ENCODE measurements at places on chromosomes 16 and 17.

GRCh38 chr17:77810536-77810935, 148.0 kb upstream of the TNRC6C start:
- DNase-seq, result no peak

DNA sequence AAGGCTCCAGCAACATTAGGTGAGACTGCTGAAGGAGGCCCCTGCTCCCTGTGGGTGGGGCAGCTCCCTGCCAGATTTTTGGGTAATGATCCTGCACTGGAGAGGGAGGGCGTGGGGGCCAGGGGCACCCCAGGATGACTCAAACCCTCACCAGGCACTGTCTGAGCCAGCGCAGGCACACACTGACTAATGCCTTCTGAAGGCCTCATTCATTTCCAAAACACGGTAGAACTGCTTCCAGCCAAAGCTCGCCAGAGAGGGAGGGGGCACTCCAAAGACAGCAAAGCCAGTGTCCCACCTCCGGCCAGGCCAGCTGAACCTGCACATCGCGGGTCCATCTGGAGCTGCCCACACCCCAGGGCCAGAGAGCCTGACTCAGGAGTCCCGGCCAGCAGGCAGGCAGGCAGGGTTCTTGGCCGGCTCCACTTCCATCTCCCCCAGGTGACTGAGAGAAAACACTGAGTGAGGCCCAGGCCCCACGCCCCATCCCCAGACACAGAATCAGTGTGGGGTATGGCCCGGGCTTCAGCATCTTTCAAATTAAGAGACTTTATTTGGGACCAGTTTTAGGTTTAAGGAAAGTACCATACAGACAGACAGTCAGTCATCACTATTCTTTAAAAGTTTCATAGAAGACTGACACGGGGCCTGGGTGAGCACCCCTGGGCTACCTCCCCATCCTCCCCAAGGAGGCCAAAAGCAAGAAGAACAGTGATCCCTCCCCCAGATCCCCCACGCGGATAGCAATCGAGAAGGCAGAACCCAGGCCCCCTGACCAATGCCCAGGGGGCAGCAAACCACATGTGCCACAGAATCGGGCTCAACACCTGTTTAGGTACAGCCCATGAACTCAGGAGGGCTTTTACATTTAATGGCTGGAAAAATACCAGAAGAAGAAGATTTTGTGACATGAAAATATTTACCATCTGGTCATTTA, 2.3 kb downstream of the PIEZO1 start:
- DNase-seq, result no peak

- DNase-seq, result no peak
Measured at GRCh38 chr17:5444209-5444608, 5.3 kb upstream of the C1QBP start.

DNA sequence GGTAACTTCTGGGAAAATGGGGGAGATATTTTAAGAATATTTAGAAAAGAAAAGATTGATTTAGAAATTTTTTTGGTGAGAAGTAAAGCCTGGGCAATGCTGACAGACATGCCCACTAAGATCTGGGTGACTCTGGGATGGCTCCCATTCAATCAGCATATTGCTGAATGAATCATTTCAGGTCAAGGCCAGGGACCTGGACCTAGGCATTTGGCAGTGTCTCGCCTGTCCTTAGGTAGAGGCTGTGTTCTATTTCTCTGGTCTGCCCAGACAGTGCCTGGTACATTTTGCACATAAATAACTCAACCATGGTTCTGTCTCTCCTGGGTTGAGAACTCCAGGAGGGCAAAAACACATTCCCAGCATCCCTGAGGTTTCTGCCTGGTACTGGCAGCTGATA, 39.9 kb downstream of the SMPD3 start:
- no peak for DNase-seq

DNA sequence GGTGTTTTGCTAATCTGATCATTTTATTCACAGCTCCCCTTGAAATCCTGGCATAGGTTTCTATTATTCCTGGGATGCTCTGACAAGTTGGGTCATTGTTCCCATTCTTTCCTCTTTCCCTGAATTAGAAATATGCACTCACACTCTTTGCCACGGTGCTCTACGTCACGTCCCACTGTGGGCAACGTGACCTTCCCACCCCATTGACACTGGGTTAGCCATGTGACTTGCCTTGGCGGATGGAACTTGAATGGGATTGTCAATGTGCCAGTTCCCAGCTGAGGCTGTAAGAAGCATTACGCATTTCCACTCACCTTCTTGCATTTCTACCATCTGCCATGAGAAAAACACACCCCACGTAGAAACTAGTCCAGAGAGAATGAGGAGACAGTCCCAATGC, 492.4 kb downstream of the SHISA9 start:
- no peak for DNase-seq

GRCh38 chr17:78959803-78960202, 19.9 kb downstream of the LGALS3BP start:
- DNase-seq, result no peak

DNA sequence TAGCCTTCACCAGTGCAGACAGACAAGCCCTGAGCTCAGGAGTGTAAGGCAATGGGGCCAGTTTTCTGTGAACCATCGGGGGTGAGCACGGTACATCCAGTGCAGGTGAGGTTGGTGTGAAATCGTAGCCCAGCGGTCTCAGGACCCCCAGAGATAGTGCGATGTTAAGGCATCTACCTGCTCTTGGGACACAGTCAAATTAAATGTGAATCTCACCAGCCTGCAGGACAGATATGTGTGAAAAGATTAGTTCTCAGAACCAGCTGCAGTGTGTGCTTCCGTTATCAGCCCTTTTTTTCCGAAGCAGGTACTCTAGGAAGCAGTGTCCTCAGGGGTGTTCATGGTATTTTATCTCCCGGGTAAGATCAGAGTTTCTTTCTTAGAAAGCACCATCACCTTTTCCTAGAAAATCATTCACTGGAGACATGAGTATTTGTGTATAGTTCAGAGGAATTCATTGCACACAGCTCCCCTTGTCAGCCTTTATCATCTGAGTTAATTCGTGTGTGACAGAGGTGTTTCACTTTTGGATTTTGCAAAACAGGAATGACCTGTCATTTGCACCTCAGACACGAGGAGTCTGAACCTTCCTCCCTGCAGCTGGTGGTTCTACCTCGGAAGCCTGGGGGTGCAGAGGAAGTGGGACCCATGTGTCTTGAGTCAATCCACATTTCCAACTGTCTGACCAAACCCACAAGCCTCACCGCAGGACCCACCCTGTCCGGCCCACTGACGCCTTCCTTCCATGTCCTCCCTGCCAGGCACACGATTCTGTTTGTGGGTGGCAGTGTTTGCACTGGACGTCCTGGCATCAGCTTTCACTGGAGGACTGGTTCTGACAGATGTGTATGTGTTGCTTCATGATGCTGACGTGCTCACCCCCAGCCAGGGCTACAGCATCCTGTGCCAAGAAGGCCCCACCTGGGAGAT, 107.8 kb downstream of the CLEC16A start:
- DNase-seq, result no peak

- DNase-seq, result no peak
Measured at GRCh38 chr17:4100883-4101756, 41.7 kb downstream of the ZZEF1 start.

DNA sequence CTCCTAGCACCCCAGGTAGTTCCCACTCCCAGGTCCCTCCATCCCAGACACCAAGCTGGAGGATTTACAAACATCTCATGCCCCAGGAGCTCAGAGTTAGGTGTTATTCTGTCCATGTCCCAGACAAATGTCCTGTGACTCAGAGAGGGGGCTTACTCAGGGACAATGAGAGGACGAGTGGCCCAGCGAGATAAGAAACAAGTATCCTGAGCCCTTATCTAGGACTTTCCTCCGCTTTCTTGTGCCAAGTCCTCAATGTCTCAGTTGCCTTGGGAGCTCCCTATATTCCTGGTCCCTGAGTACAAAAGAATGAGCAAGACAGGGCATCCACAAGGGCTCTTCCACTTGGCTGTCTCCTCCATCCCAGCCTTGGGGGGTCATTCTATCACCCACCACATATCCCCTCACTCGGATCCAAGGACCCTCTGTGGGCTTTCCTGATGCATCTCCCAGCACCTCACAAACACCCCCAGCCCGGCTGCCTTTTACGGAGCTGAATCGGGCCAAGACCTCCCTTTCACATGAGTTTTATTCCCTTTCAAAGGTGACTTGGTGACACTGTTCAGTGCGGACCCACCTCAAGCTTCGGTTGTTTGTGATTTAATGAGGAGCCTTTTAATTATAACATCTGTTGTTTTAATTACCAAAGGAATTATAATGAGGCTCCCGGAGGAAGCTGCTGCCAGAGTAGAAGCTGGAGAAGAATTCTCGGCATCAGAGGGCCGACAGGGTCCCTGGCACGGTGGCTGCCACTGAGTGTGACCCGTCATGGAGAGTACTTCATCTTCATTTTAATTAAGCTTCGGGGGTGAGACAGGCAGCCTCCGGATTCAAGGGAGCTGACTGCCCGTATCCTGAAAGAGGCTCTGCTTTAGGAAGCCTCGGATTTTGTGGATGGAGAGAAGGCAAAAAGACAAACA, 121.5 kb downstream of the WSCD1 start:
- no peak for DNase-seq

DNA sequence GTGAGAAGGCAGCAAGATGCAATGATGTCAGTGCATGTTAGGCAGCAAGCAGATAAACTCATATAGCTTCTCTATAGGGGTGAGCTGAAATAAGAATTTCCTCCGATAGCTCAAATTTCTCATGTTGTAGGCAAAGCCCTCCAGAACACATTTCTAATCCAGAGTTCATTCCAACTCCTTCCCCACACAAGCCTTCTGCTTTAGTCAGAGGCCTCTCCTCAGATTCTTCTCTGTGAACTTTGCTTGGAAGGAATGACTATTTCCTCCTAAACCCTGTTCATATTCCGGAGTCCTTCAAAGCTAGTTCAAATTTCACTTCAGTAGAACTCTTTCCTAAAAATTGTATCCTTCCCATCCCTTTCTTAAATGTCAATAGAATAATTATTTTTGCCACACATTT, 144.8 kb downstream of the KCNJ2 start:
- DNase-seq, result no peak

DNA sequence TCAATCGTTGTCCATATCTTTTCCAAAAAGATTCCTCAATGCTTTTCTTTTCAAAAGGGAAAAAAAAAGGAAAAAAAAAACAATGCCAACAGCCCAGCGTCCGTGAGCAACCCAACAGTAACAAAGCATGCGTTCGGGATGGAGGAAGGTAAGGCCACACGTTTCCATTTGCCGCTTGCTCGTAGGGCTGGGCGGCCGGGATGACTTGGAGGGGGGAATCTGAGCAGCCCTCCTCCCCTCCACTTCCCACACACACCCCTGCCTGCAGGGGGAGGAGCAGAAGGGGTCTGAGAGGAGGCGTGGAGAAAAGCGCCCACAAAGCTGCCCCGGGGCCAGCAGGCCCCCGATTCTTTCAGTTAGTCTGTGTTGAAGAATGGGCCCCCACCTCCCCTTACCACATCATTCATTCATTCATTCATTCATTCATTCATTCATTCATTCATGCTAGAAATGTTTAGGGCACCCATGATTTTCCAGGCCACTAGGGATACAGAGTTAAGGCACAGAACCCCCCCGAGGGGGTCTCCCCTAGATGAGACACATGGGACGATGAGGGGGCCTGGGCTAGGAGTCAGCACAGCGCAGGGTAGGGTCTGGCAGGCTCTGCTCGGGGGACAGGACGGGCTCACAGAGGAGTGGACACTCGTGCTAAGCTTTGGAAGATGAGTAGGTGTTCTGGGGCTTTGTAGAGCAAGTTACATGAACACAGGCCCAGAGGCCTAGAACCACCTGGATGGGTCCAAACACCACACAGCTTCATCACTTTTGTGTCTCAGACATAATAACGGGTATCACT, 10.9 kb upstream of the TBX2 start:
- no peak for DNase-seq

- no peak for DNase-seq
Measured at GRCh38 chr16:89319886-89320781, 102.6 kb downstream of the ZNF778 start.

DNA sequence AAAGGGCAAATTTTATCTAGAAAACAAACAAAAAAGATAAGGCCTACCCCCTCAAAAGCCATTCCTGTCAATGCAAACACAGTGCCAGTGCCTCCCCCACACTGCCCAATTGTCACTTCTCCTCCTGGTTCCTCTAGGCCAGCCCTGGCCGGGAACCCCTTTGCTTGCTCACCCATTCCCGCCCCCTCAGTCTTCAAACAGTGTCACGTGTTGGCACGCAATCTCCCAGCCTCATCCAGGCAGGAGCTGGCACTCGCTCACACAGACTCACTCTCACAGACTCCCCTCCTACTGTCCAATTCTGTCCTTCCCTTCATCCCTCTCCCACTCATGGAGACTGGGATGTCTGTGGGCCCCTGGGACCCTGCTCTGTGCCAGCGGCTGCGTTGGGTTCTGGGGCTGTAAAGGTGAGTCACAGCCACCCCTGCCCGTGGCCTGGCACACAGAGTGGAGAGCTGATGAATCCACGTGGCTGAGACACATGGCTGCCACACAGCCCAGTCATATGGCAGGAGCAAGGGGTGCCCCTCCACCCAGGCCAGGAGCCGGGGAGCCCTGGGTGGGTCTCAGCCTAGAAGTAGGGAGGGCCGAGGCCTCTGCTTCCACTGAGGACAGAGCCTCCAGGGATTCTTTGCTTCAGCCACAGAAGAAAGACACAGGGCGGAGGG, 54.8 kb downstream of the VAC14 start:
- no peak for DNase-seq

- DNase-seq, result no peak
Measured at GRCh38 chr16:30068750-30069610, 3.4 kb downstream of the ALDOA start.

DNA sequence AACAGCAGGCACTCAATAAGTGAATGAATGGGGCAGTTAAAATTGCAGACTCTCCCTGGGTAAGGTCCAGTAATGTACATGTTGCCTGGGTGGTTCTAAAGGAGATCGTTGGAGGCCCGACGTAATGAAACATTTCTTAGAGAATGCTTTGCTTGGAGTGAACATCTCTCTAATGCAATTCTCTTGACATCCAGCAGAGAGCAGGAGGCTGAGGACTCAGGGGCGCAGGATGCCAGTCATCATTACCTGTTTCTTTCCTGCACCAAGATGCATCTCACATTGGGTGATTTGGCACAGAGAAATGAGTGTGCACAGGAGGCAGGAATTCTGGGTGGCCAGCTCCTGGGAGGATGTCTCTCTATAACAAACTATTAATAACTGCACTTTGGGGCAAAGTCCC, 130.3 kb upstream of the RBBP6 start:
- DNase-seq, result no peak

DNA sequence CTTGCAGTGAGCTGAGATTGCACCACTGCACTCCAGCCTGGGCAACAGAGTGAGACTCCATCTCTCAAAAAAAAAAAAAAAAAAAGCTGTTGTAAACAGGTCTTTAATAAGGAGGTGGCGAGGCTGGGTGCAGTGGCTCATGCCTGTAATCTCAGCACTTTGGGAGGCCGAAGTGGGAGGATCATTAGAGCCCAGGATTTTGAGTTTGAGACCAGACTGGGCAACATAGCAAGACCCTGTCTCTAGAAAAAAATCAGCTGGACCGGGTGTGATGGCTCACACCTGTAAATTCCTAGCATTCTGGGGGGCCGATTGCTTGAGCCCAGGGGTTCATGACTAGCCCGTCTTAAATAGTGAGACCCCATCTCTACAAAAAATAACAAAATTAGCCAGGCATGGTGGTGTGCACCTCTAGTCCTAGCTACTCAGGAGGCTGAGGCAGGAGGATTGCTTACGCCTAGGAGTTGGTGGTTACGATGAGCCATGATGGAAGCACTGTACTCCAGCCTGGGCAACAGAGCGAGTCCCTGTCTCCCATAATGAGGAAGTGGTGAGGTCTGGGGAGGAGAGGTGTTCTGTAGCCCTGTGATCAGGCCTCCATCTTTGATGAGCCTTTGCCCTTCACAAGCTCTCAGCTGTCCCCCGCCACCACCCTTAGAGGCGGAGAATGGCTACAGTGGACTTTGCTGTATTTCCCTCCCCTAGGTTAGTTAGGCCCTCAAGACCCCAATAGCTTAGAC, 36.2 kb downstream of the ZNF778 start:
- no peak for DNase-seq

GRCh38 chr17:10803830-10804475, at the start of gene TMEM238L:
Gene TMEM238L, minus strand, starts transcription at chr17:10804099. Its CDS starts 136 bp downstream, at chr17:10803963.
- no peak for DNase-seq

All from stimulated activated CD4-positive, alpha-beta T cell treated with anti-CD3 and anti-CD28 coated beads, Interleukin-1b, Interleukin-23, amount 100 ng/mL, for 1 hour (primary cell).